Activated T-cell treated with anti-CD3 and anti-CD28 coated beads, Interleukin-2, amount 50 U/mL, for 24 hours (primary cell): ENCODE measurements at places on chromosomes 1 and 21.
A peak's percentile ranks its signal among the peaks of the same experiment; 100 is the strongest.

DNA sequence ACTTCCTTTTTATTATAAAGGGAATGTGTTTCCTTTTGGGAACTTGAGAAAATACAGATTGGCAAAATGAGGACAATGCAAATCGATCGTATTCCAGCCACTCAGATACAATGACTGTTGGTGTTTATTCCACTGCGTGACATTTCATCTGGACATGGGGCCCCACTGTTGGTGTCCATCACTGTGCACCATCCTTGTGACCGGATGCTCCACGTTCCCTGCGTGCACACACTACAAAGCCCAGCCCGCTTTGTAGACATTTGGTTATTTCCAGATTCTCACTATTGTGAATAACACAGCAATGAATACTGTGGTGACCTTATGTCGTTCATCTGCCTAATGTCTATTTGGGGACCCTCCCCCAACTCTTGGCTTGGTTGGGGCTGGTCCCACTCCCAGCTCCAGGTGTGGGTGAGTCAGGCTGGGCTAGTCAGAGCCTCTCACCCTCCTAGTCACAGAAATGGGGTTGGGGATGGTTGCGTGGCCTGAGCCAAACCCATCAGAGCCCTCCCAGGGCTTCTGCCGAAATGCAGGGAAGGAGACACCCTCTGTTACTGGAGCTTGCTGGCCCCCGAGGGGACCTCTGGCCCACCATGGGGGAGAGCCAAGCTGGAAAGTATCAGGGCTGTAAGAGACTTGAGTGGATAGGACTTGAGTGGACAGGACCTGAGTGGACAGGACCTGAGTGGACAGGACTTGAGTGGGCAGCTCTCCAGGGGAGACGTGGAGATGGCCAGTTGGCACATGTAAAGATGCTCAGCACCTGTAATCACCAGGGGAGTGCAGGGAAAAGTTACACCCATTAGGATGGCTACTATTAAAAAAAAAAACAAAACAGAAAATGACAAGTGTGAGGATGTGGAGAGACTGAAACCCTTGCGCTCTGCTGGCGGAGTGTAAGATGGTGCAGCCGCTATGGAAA, 57.1 kb upstream of the ADARB1 start:
- peak overlapping the region; percentile 63 for H3K4me3 ChIP-seq
- DNase-seq = no peak
- H3K4me1 ChIP-seq = peaks cover 10% of the 10 kb centered on the region
- peak overlapping the region; percentile 50 for H3K27ac ChIP-seq
- no peaks in the 10 kb centered on the region for H3K36me3 ChIP-seq
- peaks cover 53% of the 10 kb centered on the region for H3K27me3 ChIP-seq

DNA sequence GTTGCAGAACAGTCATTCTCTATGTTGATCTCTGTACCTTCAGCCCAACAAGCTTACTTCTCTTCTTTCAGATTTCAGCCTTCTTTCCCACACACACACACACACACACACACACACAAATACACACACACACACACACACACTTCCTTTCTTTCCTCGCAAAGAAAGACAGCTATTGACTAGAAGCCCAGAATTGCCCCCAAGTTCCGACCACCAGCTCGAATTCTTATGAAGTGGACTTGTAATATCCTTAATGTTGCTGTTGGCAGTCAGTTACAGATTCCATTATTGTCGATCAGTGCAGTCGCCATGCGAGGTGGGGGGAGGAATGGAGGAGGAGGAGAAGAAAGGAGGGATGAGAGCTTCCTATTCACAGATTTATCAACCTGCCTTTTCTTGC, 125.5 kb downstream of the CLEC20A start:
- no peaks in the 10 kb centered on the region for H3K4me1 ChIP-seq
- H3K27ac ChIP-seq = no peak overlapping the region
- no peak for DNase-seq
- peaks cover 18% of the 10 kb centered on the region for H3K27me3 ChIP-seq

GRCh38 chr1:21384620-21385019, 55.3 kb upstream of the NBPF3 start:
- H3K27ac ChIP-seq = no peak overlapping the region
- DNase-seq = no peak
- H3K36me3 ChIP-seq = no peaks in the 10 kb centered on the region
- H3K27me3 ChIP-seq = peaks cover 27% of the 10 kb centered on the region
- H3K4me3 ChIP-seq = no peak overlapping the region

GRCh38 chr1:65235867-65236805, 73.2 kb upstream of the DNAJC6 start:
- H3K4me3 ChIP-seq = no peak overlapping the region
- H3K4me1 ChIP-seq = peaks cover 10% of the 10 kb centered on the region
- no peak overlapping the region for H3K27ac ChIP-seq
- no peak for DNase-seq
- peaks cover 7% of the 10 kb centered on the region for H3K27me3 ChIP-seq

GRCh38 chr21:31803039-31804007, 69.5 kb upstream of the HUNK start:
- no peak overlapping the region for H3K27ac ChIP-seq
- H3K27me3 ChIP-seq = peaks cover 33% of the 10 kb centered on the region
- no peak overlapping the region for H3K4me3 ChIP-seq
- H3K4me1 ChIP-seq = no peaks in the 10 kb centered on the region

- H3K27ac ChIP-seq = no peak overlapping the region
- DNase-seq = no peak
- no peak overlapping the region for H3K4me3 ChIP-seq
Measured at GRCh38 chr1:63557365-63557987, 34.2 kb downstream of the EFCAB7 start.

DNA sequence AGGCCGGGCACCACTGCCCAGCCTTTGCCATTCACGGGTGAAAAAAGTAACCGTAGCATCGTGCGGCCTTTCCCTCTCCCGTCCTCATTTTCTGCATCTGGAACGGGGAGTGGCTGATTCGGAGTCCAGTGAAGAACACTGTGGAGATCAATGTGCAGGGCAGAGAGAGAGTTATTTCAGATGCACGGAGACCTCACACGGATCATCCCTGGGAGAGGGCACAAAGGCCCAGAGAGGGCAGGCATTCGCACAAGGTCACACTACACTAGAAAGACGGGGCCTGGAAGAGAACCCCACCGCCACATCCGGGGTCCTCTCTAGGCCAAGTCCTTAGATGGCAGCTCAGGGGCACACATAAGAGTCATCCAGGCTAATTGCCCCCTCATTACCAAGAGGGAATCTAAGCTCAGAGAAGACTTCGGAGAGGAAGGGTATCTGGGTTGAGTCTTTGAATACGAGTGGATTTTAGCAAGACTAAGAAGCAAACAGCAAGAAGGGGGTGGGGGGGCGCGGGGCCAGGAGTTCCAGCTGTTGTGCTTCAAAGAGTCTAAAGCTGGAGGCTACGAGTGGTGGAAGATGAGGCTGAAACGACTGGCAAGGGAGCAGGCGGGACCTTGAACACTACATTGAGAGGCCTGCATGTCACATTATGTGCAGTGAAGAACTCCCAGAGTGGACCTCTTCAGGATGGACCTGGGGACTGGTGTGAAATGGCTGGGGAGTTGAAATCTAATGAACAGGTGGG, 857 bp downstream of the GPX7 start:
- peak overlapping the region; percentile 88 for H3K4me3 ChIP-seq
- H3K27ac ChIP-seq = peak overlapping the region; percentile 96
- H3K36me3 ChIP-seq = peaks cover 51% of the 10 kb centered on the region
- H3K4me1 ChIP-seq = peaks cover 46% of the 10 kb centered on the region
- DNase-seq = peak; percentile 69
- no peaks in the 10 kb centered on the region for H3K27me3 ChIP-seq

DNA sequence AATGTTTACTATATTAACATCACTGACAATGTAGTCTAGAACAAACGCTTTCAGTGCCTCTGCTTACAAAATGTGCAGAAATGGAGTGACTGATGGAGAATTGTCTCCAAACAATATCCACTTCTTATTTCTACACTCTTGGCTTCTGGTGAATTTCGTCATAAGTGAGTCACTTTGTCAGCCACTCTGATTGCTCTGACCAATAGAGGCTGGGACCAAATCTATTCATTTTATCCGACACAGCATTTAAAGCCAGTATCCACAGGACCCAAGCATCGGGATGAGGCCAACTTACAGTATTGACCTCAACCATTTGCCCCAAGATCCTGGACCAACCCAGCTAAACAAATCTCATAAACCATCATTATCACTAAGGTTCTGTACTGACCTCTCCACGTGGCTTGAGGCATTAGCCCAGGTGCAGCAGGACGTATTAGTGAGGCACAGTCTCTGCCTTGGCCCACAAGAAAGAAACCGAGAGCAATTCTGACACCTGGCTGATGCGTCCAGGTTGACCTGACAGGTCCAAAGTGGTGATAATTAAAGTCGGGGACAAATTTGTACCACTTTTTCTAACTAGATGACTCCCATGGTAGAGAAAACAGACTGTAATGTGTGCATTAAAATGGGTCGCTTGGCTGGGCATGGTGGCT, 53.3 kb upstream of the ERO1B start:
- H3K36me3 ChIP-seq = no peaks in the 10 kb centered on the region
- no peak for DNase-seq
- H3K27ac ChIP-seq = no peak overlapping the region
- H3K27me3 ChIP-seq = no peaks in the 10 kb centered on the region
- H3K4me1 ChIP-seq = no peaks in the 10 kb centered on the region

DNA sequence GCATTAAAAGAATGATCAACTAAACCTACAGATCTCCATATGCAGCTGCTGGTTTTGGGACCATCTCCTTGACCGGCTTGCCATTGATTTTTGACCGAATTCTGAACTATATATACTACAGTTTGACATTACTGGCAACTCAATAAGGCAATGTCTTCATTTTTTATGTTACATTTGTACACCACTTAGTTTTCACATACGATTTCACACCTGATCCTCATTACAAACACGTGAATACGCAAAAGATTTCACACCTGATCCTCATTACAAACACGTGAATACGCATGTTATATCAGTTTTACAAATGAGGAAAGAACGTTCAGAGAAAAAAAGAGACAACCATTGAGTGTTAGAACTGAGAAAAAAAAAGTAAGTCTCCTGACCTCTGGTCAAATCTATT, 1.1 kb downstream of the SASS6 start:
- peak overlapping the region; percentile 98 for H3K4me3 ChIP-seq
- peak overlapping the region; percentile 98 for H3K27ac ChIP-seq
- no peaks in the 10 kb centered on the region for H3K27me3 ChIP-seq
- DNase-seq = no peak
- H3K4me1 ChIP-seq = peaks cover 43% of the 10 kb centered on the region

DNA sequence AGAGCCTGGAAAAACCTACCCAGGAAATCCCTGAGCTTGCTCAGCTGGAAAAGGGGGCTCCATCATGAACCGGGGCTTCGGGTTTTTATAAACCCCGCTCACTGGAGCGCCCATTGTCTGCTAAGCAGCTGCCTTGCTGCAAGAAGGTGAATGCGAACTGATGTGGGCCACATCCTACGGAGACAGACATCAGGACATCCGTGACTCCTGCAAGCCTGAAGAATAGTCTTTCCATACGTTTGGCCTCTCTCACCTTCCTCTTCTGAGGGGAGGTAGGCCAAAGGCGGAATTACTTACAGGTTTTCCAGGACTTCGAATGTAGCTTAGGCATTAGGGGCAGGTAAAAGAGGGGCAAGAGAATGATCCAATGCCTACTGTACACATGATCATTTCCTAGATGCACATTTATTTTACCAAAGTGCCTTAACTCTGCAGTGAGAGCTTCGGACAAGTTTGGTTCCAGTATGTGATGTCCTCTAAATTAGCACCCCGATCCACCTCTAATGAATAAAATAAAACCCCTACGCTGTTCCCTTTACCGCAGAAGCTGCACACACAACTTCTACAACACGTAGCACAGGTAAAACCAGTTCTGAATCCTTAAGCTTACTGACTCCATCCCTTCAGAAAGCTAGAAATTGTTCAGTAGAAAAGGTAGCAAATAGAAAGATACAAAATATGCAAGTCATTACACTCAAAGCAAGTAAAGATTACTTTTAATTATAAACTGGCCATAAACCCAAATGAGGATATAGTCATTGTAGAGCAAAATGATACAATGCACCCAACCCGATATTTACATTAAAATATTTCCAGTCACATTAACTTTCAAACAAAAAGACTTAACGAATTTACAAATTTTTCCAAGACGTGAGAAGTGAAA, 866 bp upstream of the SORT1 start:
- H3K4me1 ChIP-seq = peaks cover 17% of the 10 kb centered on the region
- DNase-seq = no peak
- peaks cover 42% of the 10 kb centered on the region for H3K27me3 ChIP-seq
- peak overlapping the region; percentile 74 for H3K4me3 ChIP-seq
- peaks cover 27% of the 10 kb centered on the region for H3K36me3 ChIP-seq

GRCh38 chr1:118986555-118987467, 1.3 kb downstream of the TBX15 start:
- peak overlapping the region; percentile 48 for H3K4me3 ChIP-seq
- DNase-seq = no peak
- H3K27ac ChIP-seq = peak overlapping the region; percentile 67
- peaks cover 98% of the 10 kb centered on the region for H3K27me3 ChIP-seq
- peaks cover 37% of the 10 kb centered on the region for H3K4me1 ChIP-seq

- peaks cover 4% of the 10 kb centered on the region for H3K4me1 ChIP-seq
- no peak overlapping the region for H3K27ac ChIP-seq
- DNase-seq = no peak
- peaks cover 29% of the 10 kb centered on the region for H3K27me3 ChIP-seq
Measured at GRCh38 chr1:20711285-20712214, 6.3 kb downstream of the KIF17 start.

GRCh38 chr1:79554688-79555087, 548.2 kb upstream of the ADGRL4 start:
- no peak overlapping the region for H3K4me3 ChIP-seq
- H3K27me3 ChIP-seq = no peaks in the 10 kb centered on the region
- H3K36me3 ChIP-seq = no peaks in the 10 kb centered on the region
- H3K27ac ChIP-seq = no peak overlapping the region

DNA sequence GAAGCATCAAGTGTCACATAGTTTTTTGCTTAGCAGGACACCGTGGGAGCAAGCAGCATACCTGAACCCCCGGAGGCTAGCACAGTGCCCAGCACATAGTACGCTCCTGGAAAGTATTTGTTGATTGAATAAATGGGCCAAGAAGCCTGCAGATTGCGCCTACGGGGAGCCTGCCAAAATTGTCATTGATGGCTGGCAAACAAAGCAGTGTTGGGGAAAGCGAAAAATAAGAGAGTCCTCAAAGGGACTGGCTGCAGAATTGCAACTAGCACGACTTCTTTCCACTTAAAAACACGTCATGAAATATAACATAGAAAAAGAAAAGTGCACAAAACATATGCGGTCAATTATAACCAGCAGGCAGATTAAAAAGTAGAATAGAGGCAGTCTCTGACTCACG, 125.2 kb upstream of the GALNT2 start:
- no peak overlapping the region for H3K4me3 ChIP-seq
- no peaks in the 10 kb centered on the region for H3K36me3 ChIP-seq
- peaks cover 7% of the 10 kb centered on the region for H3K27me3 ChIP-seq

GRCh38 chr21:33096426-33096825, 26.5 kb downstream of the OLIG1 start:
- no peaks in the 10 kb centered on the region for H3K4me1 ChIP-seq
- no peaks in the 10 kb centered on the region for H3K36me3 ChIP-seq
- H3K27me3 ChIP-seq = peaks cover 4% of the 10 kb centered on the region

DNA sequence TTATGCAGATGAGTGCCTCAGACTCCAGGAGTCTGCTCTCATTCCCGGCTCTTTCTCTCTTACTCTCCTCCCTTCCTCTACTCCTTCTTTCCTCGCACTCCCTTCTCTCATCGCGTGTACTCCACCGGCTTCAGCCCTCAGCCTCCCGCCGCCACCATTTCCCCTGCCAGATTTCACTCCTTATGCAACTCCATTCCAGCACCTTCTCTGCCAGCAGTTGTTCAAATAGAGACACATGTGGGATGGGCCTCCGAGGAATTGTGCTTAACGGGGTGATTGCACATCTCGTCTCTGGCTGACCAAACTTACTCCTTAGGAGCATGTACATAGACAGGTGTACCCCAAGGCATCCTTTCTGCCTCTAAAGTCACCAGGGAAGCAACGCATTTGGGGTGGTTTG, 2.1 kb downstream of the CNTN2 start:
- H3K27me3 ChIP-seq = peaks cover 58% of the 10 kb centered on the region
- no peak overlapping the region for H3K27ac ChIP-seq
- no peak overlapping the region for H3K4me3 ChIP-seq
- DNase-seq = no peak
